CD4-positive, alpha-beta T cell treated with Interleukin-17A for 4 hours (primary cell): ENCODE measurements at places on chromosomes 4 and X.

GRCh38 chrX:130263016-130263415 lies 5.7 kb downstream of the ZNF280C start:
- DNase-seq, result no peak

DNA sequence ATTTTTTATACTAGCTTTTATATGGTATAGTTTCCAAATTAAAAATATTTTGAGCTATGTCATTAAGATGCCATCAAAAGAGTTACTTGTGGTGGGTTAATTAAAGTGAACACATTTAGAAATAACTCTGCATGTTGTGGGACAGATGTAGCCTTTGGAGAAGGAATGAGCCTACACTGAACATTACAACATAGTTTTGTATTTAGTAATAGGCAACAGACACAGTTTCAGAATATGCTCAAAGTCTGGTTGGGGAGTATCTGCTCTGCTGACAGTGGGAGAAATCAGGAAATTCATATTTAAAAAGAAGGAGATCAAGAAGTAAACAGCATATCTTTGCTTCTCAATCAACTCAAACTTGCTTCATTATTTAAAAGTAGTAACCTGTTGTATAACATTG lies 23.7 kb downstream of the EMCN start:
- no peak for DNase-seq

GRCh38 chr4:43332052-43332425 lies 439.5 kb downstream of the GRXCR1 start:
- DNase-seq, result no peak

DNA sequence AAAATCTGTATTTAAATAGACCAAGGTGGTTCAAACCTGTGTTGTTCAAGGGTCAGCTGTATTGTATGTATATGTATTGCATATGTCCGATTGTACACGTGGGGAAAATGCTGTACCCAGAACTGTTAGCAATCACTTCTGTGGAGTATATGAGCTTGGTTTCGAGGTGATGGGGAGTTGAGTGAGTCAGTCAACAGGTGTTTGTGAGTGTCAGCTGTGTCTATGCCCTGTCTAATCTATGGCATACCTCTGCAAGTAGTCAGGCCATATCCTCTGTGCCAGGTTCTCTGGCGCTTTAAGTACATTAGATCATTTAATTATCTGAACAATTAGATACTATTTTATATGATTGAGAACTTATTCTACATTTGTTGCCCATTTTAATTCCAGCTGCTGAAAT lies 7.4 kb downstream of the ZRSR2 start:
- no peak for DNase-seq

- no peak for DNase-seq
These were observed 16.5 kb downstream of the RXFP1 start for GRCh38 chr4:158538176-158538575.

DNA sequence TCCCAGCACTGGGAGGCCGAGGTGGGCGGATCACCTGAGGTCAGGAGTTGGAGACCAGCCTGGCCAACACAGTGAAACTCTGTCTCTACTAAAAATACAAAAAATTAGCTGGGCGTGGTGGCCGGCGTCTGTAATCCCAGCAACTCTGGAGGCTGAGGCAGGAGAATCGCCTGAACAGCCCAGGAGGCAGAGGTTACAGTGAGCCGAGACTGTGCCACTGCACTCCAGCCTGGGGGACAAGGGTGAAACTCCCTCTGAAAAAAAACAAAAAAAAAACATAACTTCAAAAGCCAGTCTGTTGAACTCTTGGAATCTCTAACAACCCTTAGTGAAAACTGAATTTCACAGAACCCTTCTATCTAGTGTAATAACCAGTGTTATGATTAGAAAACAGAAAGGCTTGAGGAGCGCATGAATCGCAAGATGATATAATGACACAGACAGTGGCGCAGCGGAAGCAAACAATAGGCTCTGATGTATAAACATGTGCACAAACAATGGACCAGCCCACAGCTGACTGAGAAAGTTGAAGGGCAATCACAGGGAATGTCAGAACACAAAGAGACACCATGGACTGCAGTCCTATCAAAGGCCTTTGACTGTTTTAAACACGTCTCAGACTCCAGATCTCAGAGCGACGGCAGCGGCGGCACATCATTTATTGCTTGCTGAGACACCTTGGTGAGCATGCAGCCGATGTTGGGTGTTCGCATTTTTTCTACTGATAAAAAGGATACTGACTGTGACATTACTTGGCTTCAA lies 81.6 kb downstream of the NSUN7 start:
- no peak for DNase-seq
